ENCODE measurements at places on chromosomes 4 and X. TPM values are rescaled to one million over a fixed set of nuclear protein-coding genes. Genes with fewer than 3 reads are reported as not detected.

STATH gene
- not detected for total RNA-seq

FAM9B gene
- total RNA-seq, result not detected

PABPC5 gene
- total RNA-seq, result 1.1 TPM

SSX1 gene
- 0.18 TPM for total RNA-seq

CA5B gene
- total RNA-seq, result 9.5 TPM

ELMOD2 gene
- 25.3 TPM for total RNA-seq

HTT gene
- total RNA-seq, result 22.6 TPM

ERVMER34-1 gene
- under 0.01 TPM for total RNA-seq

ZCCHC18 gene
- 0.57 TPM for total RNA-seq

CFI gene
- total RNA-seq, result 6.9 TPM

RLIM gene
- 52.8 TPM for total RNA-seq

Data from smooth muscle cell of bladder (primary cell).